Ecto neural progenitor cell (in vitro differentiated cells): ENCODE measurements at places on chromosomes 3 and 15.

GRCh38 chr3:124760601-124761000 is 30.3 kb downstream of the UMPS start:
- DNase-seq, result no peak

GRCh38 chr3:122003112-122003511 is 18.9 kb downstream of the ILDR1 start:
- no peak for DNase-seq

- DNase-seq, result no peak
These were observed 256.6 kb upstream of the NR2F2 start for GRCh38 chr15:96073908-96074307.

DNA sequence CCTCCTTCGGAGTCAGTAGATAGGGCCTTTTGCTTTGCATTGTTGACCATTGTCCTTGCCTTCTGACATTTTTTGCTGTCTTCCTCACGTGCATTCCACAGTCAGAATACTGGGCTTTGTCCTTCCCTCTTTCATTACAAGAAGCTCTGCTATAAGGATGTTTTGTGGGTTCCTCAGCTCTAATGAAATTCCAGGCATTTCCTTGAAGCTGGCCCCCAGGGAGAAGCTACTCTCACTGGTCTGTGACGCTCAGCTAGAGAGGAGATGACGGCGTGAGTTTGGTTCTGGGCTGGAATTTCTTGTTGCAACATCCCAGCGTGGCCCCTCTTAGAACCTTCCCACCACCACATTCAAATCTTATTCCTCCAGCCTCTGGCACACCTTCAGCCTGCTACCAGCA is 210.2 kb downstream of the TJP1 start:
- no peak for DNase-seq

- no peak for DNase-seq
These were observed 75.8 kb downstream of the FBN1 start for GRCh38 chr15:48569591-48570302.

DNA sequence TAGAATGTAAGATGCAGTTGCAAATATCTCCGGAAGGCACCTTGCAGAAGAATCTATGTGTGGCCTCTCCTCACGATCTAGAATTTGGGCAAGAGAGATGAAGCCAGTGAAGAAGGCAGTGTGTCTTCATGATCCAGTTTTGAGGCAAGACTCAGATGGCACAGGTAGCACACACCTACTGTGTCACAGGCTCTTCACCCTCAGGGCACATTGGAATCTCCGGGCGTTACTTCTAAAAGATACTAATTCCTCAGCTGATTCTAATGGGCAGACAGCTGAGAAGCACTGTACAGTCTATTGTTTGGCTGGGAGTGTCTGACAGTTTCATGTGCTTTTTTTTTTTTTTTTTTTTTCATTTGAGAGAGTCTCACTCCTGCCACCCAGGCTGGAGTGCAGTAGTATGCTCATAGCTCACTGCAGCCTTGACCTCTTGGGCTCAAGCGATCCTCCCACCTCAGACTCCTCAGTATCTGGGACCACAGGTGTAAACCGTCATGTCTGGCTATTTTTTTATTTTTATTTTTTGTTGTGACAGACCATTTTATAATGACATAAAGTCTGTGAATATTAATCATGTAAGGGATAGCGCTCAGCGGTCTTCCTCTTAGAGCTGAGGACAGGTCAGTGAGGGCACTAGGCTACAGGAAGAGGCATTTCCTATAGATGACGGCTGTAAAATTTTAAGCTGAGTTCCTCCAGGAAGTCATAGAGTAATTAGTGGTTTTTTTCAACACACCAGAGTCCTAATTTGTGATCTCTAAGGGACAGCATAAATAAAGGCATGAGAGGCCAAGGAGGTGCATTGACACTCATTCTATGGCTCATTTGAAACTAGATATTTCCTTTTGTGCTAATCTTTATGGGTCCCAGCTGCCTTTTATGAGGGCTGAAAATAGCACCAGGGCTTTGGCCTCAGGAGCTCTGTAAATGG is 4.0 kb downstream of the C3orf52 start:
- DNase-seq, result no peak

GRCh38 chr3:191376516-191377141 is 46.3 kb upstream of the UTS2B start:
- no peak for DNase-seq

- no peak for DNase-seq
These were observed 132.2 kb downstream of the KLF13 start for GRCh38 chr15:31458596-31459399.

DNA sequence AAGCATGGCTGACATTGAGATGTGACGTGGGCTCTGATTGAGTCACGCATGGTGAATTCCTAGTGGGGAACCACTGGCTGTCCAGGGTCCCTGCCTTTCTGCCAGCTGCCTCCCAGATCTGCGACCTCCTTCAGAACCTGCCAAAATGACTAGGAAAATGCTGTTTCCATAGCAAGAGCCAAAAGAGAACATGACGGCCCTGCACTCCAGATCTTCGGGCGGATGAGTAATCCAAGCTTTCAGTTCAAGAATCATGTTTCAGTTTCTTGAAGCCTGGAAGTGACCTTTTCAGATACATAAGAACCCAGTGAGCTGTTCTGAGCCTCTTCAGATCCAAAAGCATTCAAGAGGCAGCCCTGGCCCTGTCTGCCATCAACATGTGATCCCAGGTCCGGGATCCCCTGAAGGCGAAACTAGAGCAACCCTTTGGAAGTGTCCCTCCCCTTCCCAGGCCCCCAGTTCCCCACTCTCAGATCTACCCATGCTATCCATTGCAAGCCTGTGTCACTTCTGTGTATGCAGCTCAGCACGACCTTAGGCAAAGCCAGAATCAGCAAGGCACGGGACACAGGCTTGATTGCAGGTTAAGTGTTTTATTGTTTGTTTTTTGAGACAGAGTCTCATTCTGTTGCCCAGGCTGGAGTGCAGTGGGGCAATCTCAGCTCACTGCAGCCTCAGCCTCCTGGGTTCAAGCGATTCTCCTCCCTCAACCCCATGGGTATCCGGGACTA is 19.7 kb downstream of the ANKRD63 start:
- no peak for DNase-seq

DNA sequence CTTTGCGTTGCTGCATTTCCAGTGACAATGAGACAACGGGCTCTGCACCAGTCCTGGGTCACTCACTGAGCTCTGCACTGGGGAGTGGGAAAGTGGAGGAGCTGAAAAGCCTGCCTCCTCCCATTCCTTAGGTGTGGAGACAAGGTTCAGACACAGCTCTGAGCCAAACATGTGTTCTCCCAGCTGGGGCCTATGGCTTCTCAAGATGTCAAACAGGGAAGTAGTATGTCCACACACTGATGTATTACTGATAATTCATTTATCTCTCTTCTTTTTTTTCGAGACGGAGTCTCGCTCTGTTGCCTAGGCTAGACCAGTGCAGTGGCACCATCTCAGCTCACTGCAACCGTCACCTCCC is 90.2 kb upstream of the SLC4A7 start:
- no peak for DNase-seq

DNA sequence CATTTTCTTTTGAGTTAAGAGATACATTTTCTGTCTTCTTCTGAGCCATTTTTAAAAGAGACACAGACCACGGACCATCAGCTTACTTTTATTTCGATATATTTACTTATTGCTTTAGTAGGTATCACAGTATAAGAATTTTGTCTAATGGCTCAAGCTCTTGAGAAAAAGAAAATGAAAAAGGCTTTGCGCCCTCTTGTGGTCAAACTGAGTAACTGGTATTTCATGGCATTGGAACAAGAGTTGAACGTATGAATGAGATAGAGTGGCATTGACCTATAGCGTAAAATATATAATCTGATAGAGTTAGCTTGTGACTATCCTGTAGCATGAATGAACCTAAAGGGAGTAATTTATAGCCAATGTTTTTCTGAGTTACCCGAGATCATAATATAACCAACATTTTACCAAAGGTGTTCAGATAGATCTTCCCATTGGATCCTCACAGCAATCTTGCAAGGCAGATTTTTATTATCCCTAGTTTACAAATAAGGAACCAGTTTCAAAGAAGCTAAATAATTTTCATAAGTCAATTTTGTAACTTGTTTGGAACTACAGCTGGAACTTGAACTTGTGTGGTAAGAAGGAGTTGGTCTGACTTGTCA is 154.6 kb downstream of the POLR2M start:
- no peak for DNase-seq

DNA sequence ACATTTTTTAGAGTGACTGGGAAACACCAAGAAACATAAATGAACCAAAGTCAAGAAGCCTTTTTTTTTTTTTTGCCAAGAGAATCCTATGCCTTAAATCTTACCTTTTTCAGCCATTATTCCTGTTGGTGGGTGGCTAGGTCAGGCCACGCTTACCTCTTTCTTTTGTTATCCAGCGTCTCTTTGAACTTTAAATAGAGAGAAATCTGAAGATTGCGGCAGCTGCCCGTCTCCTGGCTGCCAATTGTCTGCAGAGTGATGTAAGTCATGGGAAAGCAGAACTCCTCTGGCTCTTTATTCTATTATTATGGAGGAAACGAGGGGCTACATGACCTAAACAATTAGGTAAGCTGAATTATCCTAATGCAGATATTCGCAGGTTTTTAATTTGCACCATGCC is at the start of gene STRIT1:
TSS of gene STRIT1 (minus strand) at position 168 of the 400 bp plus-strand sequence.
- no peak for DNase-seq

DNA sequence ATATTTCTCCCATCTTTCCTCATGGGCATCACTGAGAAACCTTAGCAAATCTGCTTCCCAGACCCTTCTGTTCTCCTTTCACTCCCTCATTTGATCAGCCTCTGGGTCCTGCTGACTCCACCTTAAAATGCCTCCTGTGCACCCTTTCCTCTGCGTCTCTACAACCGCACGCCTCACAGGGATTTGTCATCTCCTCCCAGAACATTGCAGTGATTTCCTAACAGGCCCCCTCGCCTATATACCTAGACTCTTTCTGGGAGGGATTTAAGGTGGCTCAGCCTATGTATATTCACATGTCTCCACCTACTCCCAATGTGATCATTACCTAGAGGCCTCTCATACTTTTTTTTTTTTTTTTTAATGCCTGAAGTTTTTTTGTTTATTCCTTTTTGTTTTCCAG is 69.2 kb downstream of the LIPC start:
- DNase-seq, result no peak

DNA sequence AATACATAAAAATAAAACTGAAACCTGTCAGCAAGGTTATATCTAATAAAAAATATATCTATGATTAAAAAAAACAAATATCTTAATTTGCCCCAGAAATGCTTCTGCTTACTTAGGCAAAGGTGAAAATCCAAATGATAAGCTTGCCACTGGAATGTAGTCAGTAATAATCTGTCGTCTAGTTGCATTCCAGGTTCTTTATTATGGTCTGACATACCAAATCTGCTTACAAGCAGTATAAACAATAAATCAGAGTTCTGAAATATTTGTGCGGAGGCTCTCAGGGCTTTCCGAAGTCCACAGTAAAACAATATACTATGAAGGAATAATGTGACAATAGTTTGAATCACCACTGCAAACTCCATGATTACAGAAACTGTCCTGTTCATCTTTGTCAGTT is 1133.5 kb downstream of the ROBO1 start:
- no peak for DNase-seq
